ENCODE measurements at places on chromosomes 7 and 10.

DNA sequence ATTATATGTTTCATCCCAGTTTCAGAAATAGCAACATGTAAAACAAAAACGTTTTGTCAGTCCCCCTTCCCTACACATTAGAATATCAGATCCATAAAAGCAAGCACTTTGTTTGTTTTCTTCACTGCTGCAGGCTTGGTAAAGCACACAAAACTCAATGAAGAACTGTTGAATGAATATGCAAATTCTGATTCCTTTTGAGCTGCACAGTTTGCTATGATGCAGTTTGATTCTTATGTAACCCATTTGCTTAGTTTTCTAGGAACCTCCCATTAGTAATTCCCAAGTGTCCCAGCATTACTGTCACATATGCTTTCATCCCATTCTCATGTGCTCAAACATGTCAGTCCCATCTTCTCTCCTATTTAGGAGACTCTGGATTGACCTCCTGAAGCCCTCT lies 26.1 kb upstream of the CHCHD3 start:
- no peak for DNase-seq

DNA sequence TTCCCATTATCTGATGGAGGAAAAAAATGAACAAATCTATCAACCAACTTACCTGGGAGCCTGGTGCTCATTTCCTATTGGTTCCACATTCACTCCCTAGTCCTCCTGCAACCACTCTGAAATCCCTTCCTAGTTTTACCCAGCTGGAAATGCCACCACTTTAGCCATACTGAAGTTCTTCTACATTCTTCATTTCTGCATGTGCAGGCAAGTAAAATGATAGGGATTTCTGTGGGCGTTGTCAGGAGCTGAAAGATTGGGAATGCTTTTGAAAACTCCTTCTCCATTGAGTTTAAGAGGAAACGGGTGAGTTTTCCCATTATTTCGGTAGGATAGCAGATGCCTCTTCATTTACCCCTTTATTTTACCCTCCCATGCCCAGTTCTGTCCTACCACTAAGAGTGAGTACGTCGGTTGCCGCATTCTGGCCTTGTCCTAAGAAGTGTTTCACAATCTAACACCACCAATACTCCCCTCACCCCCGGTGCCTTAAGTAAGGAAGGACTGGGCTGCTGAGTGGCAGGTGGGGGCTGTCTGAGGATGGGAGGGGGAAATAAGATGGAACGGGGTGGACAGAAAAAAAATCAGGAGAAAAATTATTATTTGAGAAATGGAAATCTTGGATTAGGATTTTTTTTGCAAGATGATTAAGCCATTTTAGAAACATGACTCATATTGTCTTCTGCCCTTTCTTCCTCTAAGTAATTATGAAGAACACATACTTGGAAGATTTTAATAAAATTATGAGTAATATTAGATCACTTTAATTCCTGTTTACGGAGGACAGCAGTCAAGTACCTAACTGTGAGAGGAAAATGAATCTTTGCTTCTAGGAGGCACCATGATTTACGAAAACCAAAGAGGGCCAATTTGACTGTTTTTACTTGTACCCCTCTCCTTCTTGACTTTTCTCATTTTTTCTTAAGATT lies 13.2 kb upstream of the TAS2R60 start:
- DNase-seq: no peak

DNA sequence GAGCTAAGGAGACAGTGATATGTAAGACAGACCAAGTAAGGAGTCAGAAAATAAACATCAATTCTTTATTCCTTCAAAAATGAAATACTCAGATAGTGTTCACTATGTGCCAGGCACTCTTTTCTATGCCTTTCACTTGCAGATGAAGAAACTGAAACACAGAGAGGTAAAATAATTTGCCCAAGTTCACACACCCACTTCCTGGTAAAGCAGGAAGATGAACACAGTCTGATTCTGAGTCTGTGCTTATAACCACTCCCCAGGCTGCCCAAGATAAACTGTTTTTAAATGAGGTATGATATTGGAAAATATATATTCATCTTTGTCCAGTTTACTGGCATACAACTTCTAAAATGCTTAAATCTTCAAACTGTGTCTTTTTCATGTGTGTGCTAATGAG lies 294.4 kb upstream of the NPVF start:
- no peak for DNase-seq

DNA sequence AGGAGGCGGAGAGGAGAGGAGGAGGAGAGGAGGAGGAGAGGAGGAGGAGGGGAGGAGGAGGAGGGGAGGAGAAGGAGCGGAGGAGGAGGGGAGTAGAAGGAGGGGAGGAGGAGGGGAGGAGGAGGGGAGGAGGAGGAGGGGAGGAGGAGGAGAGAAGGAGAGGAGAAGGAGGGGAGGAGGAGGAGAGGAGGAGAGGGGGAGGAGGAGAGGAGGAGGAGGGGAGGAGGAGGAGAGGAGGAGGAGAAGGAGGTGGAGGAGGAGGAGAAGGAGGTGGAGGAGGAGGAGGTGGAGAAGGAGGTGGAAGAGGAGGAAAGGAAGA lies 15.5 kb upstream of the CRCP start:
- no peak for DNase-seq

GRCh38 chr10:93211991-93212390 lies 138.3 kb downstream of the CYP26A1 start:
- DNase-seq: no peak

DNA sequence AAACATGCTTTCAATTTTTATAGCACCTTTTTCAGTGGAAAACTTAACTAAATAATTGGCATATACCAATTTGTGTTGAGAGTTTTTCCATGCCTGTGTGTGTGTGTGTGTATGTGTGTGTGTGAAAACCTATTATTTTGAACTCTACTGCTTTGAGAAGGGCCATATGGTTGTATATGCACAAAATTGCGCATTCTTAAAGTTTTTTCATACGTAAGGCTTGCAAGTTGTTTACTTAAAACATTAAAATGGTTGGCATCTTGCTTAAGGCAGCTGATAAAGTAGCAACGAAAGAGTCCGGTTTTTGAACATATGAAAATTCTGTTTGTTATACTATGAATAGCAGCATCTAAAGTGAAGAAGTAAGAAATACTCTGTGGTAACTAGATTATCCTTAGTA lies 84.1 kb downstream of the HDAC9 start:
- DNase-seq: no peak

- no peak for DNase-seq
Observed at GRCh38 chr7:85074-85882, 107.1 kb upstream of the FAM20C start.

DNA sequence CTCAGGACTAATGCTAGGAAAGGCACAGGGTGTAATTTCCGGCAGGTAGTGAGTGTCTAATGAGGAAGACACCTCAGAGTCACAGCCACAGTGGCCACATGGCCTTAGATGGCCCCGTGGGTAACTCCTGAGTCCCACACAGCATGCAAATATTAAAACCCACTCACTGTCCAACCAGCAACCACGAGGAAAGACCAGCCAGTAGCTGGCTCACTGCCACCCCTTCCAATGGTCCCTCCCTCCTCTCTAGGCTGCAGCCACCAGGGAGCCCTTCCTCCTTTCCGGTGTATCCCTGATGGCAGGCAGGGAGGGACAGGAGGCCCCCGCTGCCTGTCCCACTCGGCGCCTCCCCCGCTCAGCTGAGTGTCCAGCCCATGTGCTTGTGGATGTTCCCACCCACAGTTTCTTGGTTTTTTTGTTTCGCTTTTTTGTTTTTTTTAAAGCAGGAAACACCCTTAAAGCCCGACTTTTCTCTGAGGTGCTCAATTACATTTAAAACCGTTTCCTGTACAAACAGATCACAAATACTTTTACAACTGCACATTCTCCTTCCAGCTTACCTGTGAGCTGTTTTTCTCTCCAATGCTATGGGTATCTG lies 9.2 kb downstream of the BNIP3 start:
- no peak for DNase-seq

- no peak for DNase-seq
Observed at GRCh38 chr7:129351320-129351719, 82.9 kb upstream of the STRIP2 start.

DNA sequence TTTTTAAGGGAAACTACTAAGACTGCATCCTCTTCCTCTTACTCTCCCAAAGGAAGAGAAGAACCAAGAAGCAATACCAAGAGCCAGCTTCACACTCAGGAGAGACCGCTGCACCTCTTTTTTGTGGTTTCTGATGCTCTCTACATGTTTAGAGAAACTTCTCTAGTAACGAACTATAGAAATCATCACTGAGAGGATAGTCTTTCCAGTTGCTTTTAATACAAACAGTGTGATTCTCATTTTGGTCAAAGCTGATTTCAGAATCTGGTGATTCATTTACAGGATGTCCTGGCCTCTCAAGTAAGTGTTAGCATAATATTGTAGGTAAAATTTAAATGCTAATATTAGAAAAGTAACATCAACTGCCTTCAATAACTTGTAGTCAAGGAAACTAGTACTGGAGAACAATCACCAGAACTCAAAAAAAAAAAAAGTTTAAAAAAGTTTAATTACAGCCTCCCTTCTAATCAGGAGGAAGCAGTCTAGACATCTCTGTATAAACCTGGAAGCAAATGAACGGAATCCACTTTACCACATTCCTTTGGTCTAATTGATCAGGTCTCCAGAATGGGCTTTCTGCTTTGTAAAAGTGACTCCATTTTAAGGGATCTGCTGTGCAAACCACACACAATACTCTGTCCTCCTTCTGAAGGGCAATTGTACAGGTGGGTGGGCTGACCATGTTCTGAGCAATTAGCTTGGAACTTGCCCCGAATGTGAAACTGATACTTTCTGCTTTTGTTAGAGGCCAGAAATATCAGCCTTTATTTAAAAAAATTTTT lies 3.0 kb downstream of the LAMB1 start:
- no peak for DNase-seq

- DNase-seq: no peak
Observed at GRCh38 chr10:59279476-59279875, 82.9 kb downstream of the FAM13C start.

GRCh38 chr10:46266306-46266985 lies 20.4 kb upstream of the ANTXRL start:
- DNase-seq: no peak

- no peak for DNase-seq
Observed at GRCh38 chr7:102104245-102104644, 182.4 kb upstream of the SH2B2 start.

DNA sequence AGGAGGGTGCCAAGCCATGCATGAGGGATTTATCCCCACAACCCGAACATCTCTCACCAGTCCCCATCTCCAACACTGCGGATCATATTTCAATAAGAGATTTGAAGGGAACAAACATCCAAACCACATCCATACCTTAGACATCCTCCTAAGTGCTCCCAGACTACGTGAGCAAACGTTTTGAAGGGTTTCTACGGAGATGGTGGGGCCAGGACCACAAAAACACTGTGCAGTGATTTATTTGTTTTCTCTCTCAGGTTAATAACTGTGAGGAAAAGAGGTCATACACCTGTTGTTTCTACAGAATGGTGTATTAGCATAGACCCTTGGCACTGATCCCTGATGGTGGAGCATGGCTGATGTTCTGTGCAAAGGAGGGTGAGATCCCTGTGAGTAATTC lies 277.8 kb downstream of the FRMD4A start:
- no peak for DNase-seq

DNA sequence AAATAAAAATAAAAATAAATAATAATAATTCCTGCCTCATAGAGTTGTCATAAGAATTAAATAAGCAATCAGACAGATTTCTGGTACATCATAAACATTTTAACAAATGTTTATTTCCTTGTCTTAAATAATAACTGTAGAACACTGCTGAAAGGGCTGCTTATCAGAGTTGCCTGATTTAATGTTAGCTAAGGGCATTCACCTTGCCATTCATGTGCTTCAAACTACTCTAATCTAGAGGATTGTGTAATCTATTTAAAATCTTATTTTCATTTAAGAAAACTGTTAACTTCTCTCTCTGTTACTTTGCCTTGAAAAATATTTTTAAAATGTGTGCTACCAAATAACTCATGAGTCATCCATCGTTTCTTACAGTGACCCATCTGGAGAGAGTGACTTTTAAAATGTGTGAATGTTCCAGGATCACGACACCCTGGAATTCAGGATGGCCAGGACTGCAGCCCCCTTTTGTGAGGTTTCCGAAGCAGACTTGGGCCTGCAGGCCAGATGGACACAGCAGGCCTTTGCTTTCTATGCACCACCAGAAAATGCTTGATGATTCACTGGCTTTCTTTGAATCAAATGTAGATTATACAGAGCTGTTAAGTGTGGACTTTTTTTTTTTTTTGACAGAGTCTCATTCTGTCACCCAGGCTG lies 109.1 kb upstream of the TNS3 start:
- DNase-seq: no peak

DNA sequence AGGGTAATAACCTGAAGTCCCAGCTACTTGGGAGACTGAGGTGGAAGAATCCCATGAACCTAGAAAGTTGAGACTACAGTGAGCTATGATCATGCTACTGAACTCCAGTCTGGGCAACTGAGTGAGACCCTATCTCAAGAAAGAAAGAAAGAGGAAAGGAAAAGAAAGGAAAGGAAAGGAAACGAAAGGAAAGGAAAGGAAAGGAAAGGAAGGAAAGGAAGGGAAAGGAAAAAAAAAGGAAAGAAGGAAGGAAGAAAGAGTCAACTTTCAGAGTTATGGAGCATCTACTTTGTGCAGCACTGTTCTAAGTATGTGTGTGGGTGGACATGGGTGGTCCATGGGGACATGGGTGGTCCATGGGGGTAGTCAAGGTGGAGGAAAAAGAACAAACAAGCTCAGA lies 24.1 kb upstream of the R3HCC1L start:
- DNase-seq: no peak

- no peak for DNase-seq
Observed at GRCh38 chr7:150986099-150986512, 4.7 kb upstream of the NOS3 start.

All from stimulated activated CD4-positive, alpha-beta T cell treated with anti-CD3 and anti-CD28 coated beads, TNF-alpha, amount 100 ng/mL, for 4 hours (primary cell).